ENCODE measurements at places on chromosomes 1 and 21.
A peak's percentile ranks its signal among the peaks of the same experiment; 100 is the strongest.

GRCh38 chr1:214464445-214465287, 86.7 kb downstream of the PTPN14 start:
- DNase-seq = no peak

GRCh38 chr1:185367218-185367617, 50.2 kb upstream of the IVNS1ABP start:
- peak; percentile 72 for DNase-seq

GRCh38 chr21:42357307-42357706, 6.5 kb upstream of the TFF2 start:
- DNase-seq = no peak

GRCh38 chr1:20974951-20975350, 187.8 kb upstream of the HP1BP3 start:
- DNase-seq = no peak
